Temporal lobe (tissue), 4 donors: ENCODE measurements at places on chromosomes 1 and 21. TPM values are rescaled to one million over a fixed set of nuclear protein-coding genes. Genes with fewer than 3 reads are reported as not detected.

The OR2L5 gene
- 0.25 TPM for total RNA-seq

The CD34 gene
- total RNA-seq: 3.4 TPM

The GRHL3 gene
- total RNA-seq: under 0.01 TPM

The IFNAR1 gene
- total RNA-seq: 48.2 TPM

The MAN1C1 gene
- total RNA-seq: 6.9 TPM

The CCDC181 gene
- 5.2 TPM for total RNA-seq

The KIF26B gene
- 19.7 TPM for total RNA-seq

The MRPL24 gene
- total RNA-seq: 11.6 TPM

The SELP gene
- 0.49 TPM for total RNA-seq

The YBEY gene
- 11.3 TPM for total RNA-seq

The CRP gene
- total RNA-seq: not detected

The OR2L13 gene
- total RNA-seq: 0.74 TPM

The TCHH gene
- total RNA-seq: 0.25 TPM

The MIA3 gene
- total RNA-seq: 43.3 TPM

The AK5 gene
- total RNA-seq: 18.2 TPM

The TNFRSF25 gene
- 10.6 TPM for total RNA-seq

The CBS gene
- total RNA-seq: 31.7 TPM

The WLS gene
- 35.9 TPM for total RNA-seq

The SPRR2A gene
- not detected for total RNA-seq

The ZSWIM5 gene
- total RNA-seq: 14.5 TPM

The CAMK2N1 gene
- 74.3 TPM for total RNA-seq

The KRTAP21-2 gene
- total RNA-seq: not detected

The ARTN gene
- 0.49 TPM for total RNA-seq

The GSTM1 gene
- total RNA-seq: not detected

The S100A7 gene
- total RNA-seq: not detected

The NLRP3 gene
- total RNA-seq: 0.74 TPM

The NPR1 gene
- total RNA-seq: 0.49 TPM

The AGMAT gene
- total RNA-seq: 0.25 TPM

The CLDN8 gene
- not detected for total RNA-seq

The FALEC gene
- not detected for total RNA-seq
